ENCODE measurements at places on chromosomes 6 and 20.

GRCh38 chr6:16380220-16380809 lies 141.9 kb downstream of the GMPR start:
- peak; percentile 13 for DNase-seq

- peak; percentile 39 for DNase-seq
Measured at GRCh38 chr20:58478141-58478805, 36.9 kb downstream of the APCDD1L start.

DNA sequence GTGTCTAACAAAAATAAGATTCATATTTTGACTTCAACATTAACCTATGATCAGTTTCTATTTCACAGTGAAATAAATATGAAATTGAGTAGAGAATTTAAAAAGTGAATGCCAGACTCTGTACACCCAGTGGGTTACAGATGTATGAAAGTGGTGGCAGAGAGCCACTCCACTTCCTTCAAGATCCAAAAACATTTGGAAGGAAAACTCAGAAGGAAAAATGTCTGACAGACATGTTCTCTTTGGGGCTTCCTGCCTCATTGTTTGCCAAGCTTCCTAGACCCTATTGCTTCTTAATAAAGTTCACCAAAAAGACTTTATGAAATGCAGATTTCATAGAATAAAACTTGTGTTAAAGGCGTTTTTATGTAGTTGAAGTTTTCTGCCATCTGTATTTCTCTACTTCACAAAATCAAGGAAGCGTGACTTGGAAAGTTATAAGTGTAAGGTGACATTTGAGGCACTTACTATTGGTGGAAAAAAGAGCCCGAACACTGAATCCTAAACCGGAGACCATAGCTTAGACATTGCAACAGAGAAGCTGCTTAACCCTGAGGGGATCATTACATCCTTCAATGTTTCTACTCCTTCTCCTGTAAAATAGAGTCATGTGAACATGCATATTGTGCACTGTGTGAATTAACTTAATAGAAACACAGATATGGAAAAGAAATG lies 12.8 kb downstream of the HMGCLL1 start:
- no peak for DNase-seq

- no peak for DNase-seq
Measured at GRCh38 chr6:128409003-128409402, 111.4 kb downstream of the PTPRK start.

DNA sequence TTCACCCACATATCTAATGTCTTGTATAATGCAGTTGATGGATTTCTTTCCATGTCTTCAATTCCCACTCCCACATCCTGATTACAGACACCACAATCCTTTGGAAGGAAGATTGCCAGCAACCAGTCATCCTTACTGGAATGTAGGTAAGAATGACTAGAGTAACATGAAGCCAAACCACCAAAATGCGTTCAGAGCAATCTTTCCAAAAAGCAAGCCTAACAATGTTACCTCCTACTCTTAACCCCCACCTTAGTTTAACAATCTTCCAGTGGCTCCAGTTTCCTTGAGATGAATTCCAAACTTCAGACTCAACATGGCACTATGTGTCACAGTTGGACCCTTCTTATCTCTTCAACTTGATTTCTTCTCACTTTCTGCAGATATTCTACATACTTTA lies 685.6 kb downstream of the DOK5 start:
- DNase-seq: no peak

GRCh38 chr20:21808863-21809664 lies 103.6 kb downstream of the PAX1 start:
- no peak for DNase-seq

- DNase-seq: no peak
Measured at GRCh38 chr6:36720251-36721141, 22.9 kb downstream of the RAB44 start.

DNA sequence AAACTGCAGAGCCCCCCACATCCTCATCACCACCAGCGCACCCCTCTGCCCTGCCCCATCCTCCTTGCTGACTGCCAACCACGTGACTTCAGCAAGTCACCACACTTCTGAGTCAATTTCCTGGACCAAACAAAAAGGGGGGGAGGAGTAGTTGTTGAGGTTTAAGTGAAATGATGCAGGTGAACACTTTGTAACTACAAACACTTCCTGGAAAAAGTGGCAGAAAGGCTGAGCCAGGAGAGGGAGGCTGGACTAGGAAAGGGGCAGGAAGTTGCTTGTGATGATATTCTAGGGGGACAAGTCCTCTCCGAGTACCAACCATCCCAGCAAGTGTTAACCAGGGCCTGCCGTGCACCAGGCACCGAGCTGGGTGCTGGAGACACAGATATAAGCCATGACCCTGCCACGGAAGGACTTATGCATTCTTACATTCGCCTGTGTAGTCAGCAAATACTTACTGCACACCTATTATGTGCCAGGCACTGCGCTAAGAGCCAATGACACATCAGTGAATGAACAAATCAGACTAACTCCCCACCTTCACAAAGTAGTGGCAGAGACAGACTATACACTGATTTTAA lies 67.3 kb downstream of the PREX1 start:
- peak; percentile 54 for DNase-seq

- DNase-seq: no peak
Measured at GRCh38 chr6:80145921-80146320, 39.5 kb downstream of the BCKDHB start.

- no peak for DNase-seq
Measured at GRCh38 chr6:42454428-42454791, 2.7 kb upstream of the TRERF1 start.
